ENCODE measurements at places on chromosomes 3 and 15. TPM values are rescaled to one million over a fixed set of nuclear protein-coding genes. Genes with fewer than 3 reads are reported as not detected.

Gene UNC13C
- not detected for total RNA-seq

Gene CRBN
- total RNA-seq = 61.0 TPM

Gene CCDC39
- total RNA-seq = 0.12 TPM

Gene SI
- not detected for total RNA-seq

Gene IRAK2
- 7.2 TPM for total RNA-seq

Gene KCNMB3
- 1.8 TPM for total RNA-seq

Gene PGBD4
- 2.2 TPM for total RNA-seq

Gene GOLGA6L10
- 0.13 TPM for total RNA-seq
